ENCODE measurements at places on chromosomes 6 and 20.

- DNase-seq = no peak
These were observed 621 bp downstream of the NOL7 start for GRCh38 chr6:13615792-13616120.

- no peak for DNase-seq
These were observed 126.0 kb downstream of the SCML4 start for GRCh38 chr6:107698146-107698545.

DNA sequence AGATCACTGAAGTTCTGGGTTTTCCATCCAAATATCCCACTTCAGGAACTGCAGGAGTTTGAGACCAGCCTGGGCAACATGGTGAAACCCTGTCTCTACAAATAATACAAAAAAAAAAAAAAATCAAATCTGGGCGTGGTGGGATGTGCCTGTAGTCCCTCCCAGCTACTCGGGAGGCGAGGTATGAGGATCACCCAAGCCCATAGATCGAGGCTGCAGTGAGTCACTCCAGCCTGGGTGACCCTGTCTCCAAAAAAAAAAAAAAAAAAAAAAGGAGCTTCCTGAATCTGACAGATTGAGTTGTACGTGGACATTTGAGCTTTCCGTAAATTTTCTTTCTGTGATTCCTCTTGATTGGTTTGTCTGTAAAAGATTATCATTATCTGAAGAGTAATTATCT is 55.6 kb downstream of the TULP4 start:
- DNase-seq = no peak

GRCh38 chr6:126529637-126530362 is 189.9 kb downstream of the CENPW start:
- DNase-seq = no peak

- DNase-seq = no peak
These were observed 58.9 kb downstream of the GMDS start for GRCh38 chr6:2186516-2186915.

- no peak for DNase-seq
These were observed 33.5 kb downstream of the WRNIP1 start for GRCh38 chr6:2798586-2799134.

DNA sequence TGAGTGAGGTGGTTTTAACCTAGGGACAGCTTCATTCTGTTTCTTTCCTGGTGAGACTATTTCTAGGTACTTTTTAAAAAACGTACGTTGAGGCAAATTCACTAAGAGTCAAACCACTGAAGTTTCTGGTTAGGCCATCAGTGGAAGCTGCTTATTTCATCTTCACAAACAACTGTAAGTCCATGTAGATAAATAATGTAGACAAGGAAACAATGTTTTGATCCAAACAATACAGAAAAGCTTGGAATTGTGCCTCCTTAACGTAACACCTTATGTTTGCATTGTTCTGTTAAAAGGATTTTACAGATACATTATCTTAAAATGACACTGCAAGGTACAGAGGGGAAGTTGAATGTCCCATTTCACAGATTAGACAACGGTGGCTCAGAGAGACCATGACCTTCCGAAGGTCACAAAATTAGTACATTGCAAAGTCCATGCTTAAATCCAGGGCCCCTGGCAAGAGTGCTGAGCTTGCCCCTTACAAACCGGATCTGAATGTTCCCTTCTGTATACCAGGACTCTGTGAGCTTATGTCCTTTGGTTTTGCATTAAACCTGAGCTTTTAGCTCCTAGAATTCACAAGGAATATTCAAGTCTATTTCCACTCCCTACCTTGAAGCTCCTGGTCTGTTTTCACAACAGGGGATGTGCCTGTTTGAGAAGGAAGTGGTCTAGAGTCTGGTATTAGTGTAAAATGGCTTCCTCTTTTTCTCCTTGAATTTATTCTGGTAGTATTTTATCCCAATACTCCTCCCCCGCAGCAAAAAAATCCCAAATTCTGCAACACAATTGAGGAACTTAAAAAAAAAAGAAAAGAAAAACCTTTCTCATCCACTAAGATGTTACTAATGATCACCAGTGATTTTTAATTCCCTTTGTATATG is 28.9 kb upstream of the ZNF217 start:
- DNase-seq = no peak

GRCh38 chr6:2970753-2971419 is 481 bp downstream of the SERPINB6 start:
- DNase-seq = peak; percentile 56

GRCh38 chr6:9200712-9201111 is 765.4 kb upstream of the SLC35B3 start:
- DNase-seq = no peak

- DNase-seq = no peak
These were observed 67.8 kb upstream of the EPB41L1 start for GRCh38 chr20:36086767-36087166.

DNA sequence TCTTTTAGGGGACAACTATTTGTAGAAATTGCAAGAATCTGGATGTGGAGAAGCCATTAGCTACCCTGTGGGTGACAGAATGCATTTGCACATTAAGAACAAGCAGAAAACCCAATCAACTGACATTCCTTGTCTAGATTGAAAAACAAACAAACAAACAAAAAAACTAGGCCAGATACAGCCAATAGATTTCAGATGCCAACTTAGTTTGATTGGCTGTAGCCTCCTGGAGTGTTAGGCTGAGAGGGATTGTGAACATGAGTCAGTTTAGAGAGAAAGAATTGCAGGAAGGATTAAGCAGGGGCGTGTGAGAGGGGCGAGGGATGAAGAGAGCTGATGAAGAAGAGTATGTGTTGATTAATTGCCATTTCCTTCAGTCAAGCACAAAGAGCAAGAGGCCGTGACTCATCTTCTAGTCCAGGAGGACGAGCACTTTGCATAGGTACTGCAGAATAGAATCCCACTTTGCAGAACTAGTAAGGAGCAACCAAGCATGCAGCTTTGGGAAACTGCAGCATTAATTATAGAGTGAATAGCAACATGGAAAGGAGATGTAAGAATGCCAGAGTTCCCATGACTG is 188.0 kb upstream of the RAB32 start:
- no peak for DNase-seq

- no peak for DNase-seq
These were observed 31.0 kb downstream of the ASCC3 start for GRCh38 chr6:100850174-100850573.

DNA sequence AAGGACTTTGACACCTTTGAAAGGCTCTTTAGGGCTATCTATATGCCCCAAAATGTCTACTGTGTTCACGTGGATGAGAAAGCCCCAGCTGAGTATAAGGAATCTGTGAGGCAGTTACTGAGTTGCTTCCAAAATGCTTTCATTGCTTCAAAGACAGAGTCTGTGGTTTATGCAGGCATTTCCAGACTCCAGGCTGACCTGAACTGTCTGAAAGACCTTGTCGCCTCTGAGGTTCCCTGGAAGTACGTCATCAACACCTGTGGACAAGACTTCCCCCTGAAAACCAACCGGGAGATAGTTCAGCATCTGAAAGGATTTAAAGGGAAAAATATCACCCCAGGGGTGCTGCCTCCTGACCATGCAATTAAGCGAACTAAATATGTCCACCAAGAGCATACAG is 65.2 kb downstream of the GCNT2 start:
- no peak for DNase-seq

GRCh38 chr6:110813338-110814101 is 1.7 kb downstream of the CDK19 start:
- DNase-seq = peak; percentile 37

DNA sequence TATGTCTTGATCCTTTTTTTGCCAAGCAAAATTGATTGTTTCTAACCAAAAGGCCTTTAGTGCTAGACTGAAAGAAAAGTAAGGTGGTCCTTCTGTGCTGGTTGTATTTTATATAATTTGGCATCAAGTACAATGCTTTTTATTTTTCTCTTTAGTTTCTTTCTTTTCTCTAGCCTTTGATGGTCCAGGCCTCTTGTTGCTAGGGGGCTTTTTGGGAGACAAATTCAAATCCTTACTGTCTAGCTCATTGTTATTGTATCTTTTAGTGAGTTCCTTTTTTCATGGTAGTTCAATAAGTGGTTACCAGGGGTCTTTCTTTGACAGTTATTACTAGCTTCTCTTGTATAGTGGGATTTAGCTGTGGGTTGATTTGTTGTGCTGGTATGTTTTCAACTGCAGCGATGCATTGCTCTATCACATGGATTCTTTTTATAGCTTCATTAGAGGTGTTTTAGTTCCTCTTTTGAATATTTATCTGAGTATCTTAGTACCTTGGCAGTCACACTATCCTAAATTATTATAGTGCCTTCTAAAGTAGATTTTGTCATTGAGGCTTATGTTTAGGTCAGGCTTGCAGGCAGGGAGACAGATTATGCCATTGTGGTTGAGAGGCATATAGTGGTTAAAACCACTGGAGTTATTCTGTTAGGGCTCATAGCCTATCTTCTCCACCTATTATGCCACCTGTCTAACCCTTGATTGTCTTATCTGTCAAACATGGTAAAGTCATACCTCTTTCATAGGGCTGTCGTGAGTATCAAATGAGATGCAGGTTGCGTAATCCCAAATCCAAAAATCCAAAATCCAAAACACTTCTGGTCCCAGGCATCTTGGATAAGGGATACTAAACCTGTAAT is 49.5 kb downstream of the KCNS1 start:
- no peak for DNase-seq

DNA sequence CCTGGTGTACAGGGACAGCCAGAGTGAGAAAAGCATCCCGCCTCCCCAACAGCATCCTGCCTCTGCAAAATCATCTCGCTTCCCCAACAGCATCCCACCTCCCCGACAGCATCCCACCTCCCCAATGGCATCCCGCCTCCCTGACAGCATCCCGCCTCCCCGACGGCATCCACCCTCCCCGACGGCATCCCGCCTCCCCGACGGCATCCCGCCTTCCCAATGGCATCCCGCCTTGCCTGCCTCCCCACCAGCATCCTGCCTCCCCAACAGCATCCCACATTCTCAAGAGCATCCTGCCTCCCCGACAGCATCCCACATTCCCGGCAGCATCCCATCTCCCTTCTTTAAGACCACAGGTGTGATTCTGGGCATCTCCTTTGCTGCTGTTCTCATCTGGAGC is 46.0 kb upstream of the NXT1 start:
- DNase-seq = no peak

DNA sequence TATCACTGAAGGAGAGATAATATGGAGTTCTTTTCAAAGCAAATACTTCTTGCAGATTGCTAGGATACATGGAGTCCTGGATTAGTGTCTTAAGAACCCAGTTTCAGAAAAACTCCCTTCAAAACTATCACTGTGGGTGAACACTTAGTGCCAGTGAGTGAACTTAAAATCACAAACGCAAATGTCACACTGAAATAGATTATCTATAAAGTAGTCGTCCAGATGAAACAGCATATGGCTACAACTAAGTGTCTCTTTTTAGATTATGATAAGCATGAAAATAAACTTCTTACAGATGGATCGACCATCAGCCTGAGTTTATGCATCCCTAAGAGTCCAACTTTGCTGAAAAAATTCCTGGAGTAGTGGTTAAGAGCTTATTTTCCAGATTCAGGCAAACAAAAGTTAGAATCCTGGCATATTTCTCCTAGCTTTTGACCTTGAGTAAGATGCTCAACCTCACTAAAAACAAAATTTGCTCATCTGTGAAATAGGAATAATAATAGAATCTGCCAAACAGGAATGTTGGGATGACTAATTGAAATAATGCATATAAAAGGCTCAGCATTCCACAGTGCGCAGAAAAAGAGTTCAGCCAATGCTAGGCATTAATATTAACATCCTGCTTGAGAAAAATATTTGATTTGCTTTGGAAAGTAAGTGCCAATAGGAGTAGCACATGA is 70.4 kb downstream of the DOK5 start:
- DNase-seq = no peak

DNA sequence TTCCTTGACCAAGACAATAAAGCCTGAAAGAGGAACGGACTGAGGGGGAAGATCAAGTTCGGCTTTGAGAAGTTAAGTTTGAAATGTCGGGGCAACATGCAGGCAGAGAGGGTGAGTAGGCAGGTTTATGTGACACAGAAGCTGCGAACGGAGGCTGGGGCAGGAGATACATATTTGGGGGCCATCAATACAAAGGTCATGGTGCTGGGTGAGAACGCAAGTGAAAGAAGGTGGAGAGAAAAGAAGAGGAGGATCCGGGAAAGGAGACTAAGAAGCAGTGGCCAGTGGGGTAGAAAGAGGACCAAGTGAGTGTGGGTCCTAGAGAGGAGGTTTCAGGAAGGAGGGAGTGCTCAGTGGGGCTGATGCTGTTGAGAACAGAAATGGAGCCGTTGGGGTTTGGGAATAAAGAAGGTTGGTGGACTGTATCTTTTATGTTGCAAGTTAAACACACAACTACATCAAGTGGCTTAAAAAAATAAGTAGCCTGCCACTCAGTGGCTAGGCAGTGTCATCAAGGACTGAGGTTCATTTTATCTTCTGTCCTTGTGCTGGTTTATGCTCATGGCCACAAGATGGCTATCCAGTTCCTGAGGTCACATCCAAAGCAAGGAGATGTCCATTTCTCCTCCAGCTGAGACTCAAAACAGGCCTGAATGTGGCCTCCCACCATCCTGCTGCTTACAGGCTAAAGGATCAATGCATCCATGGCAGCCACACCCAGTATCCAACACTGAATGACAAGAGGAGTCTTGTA is 1.7 kb upstream of the BLCAP start:
- no peak for DNase-seq

GRCh38 chr6:41733707-41734665 is 1.4 kb downstream of the TFEB start:
- peak; percentile 95 for DNase-seq

GRCh38 chr6:125792172-125792571 is 1.4 kb downstream of the NCOA7 start:
- no peak for DNase-seq

All from 8988T (cell line).